GM13977 (cell line): ENCODE measurements at places on chromosomes 7 and 10.
A peak's percentile ranks its signal among the peaks of the same experiment; 100 is the strongest.

GRCh38 chr7:42024537-42024936, 212.5 kb downstream of the GLI3 start:
- DNase-seq, result no peak

- no peak for DNase-seq
Observed at GRCh38 chr10:28592953-28593352, 60.0 kb downstream of the WAC start.

- DNase-seq, result no peak
Observed at GRCh38 chr7:148719753-148720152, 21.1 kb downstream of the CUL1 start.

- DNase-seq, result no peak
Observed at GRCh38 chr7:91710881-91711280, 169.6 kb downstream of the MTERF1 start.

DNA sequence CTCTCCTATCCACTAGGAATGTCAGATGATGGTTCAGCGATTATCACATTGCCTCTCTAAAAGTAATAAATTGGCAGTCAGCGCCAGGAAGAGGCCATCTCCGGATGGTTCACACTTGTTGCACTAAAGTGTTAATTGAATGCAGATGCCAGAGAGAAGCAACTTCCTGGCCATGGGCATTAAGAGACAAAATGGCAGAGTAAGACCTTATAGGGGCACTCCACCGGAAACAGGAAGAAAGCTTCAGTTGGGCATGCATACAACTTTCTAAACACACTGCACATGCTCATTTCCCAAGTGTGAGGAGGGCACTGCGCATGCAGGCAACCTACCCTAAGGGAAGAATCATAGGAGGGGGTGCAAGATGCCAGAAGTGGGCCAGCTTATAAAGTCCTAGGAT, 71.7 kb upstream of the AUTS2 start:
- DNase-seq, result no peak

DNA sequence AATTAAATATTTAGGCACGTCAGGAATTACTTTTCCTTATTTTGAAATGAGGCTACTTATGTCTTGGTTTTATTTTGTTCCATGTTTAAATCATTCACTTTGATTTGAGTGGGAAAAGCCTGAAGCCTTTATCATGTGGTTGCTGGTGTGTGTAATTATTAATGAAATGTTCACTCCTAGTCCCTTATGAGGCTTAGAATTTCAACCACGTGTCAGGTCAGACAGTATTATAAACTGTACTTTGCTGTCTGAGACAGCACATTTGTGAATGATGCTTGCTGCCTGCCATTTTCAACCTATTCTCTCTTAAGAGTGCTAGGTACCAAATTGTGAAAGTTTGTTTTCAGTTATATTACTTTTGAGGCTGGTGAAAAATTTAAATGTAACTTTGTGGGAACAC, 58.9 kb downstream of the COL17A1 start:
- no peak for DNase-seq

- DNase-seq, result no peak
Observed at GRCh38 chr7:16098058-16098457, 323.3 kb downstream of the CRPPA start.

DNA sequence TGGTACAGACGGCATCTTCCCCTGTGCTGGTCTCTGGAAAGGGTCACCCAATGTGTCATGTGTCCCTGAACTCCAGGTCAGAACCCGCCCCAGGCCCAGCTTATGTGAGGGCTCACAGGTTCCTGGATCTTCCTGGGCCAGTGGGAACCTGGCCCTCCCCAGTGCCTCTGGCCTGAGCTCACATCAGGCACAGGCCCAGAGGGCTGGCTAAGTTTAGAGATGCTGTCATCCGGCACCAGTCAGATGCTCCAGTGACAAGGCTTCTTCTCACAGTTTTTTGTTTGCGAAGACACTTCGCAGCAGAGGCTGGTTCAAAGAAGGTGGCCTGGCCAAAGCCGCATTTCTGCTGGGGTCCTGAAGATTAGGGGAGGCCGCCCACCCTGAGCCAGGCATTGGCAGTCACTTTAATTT, 11.8 kb downstream of the CAMK2B start:
- DNase-seq, result no peak

GRCh38 chr7:149496642-149497391, 792 bp downstream of the ZNF746 start:
- peak; percentile 70 for DNase-seq

GRCh38 chr10:72460284-72460876, 105.7 kb upstream of the DNAJB12 start:
- DNase-seq, result no peak

GRCh38 chr10:68088740-68089139, 13.7 kb upstream of the HERC4 start:
- DNase-seq, result no peak

DNA sequence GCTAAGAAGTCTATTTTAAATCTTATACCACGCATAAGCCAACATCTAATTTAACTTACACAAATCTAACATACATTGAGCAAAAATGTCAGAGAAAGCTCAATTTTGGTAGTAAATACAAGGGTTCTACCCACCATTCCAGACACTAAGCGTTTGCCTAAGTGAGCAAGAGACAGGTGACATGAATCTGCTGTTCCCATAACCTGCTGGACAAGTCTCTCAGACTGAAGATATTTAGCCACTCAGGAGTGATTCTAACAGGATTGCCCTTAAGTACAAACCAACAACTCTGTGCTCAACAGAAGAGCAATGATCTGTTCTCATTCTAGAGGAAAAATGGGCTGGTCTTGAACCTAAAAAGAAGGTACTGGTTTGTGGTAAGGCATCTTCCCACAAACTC, 18.8 kb downstream of the EZH2 start:
- no peak for DNase-seq

DNA sequence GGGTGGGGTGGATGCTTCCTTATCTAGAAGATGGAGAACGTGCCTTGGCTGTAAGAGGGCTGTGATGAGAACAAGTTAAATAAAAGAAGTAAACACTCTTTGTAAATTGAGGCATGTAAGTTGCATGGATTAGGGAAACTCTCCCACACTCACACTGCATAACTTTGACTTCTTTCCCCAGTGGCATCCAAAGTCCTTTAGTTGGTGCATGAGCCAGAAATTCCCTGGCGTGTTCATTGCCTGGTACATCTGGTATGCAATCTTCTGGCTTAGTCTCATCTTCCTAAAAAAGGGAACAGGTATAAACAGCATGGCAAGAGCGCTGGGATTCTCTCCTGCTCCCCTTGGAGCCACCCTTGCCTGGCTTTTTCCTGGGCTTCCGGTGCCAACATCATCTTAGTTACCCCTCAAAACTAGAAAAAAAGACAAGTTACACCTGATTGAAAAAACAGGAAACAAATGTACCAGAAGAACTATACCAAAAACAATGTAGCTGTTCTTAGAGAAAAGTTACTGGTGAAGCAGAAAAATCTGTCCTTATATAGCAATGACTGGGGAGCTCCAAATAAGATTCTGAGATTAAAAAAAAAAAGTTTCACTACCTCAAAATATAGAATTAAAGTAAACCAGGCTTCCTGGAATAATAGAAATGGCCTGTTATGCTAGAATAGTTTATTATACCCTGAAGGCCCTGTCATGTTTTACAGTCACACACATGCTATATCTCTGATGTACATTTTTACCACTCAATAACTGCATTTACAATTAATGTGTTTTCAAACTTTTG, 9.9 kb downstream of the RP9 start:
- DNase-seq, result no peak

DNA sequence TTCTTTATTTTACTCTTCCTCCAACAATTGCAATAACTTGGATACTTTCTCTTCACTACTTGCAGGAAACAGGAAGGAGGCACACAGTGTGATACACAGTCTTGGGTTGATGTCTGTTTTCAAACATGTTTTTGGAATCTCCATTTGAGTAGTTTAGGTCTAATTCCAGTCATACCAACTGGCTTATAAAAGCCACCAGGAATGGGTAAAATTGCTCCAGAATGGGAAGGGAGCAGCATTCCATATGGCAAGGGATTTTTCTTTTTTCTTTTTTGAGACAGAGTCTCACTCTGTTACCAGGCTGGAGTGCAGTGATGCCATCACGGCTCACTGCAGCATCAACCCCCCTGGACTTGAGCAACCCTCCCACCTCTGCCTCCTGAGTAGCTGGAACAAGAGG, 545.1 kb upstream of the GALNT17 start:
- DNase-seq, result no peak

DNA sequence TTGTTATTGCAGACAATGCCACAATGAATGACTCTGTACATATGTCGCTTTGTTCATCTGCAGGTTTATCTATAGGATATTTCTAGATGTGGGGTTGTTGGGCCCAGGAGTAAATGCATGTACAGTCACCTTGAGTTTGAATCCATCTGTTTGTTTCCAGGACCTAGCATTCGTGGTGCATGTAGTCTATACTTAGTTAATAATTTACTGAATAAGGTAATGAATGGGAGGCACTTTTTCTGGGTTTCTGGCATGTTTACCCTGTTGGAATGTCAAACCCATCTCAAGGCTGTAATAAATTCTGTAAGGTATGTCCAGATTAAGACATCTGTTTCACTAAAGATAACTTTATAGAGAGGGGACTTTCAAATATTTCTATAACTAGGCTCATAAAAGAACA, 23.5 kb downstream of the HECTD2 start:
- DNase-seq, result no peak

DNA sequence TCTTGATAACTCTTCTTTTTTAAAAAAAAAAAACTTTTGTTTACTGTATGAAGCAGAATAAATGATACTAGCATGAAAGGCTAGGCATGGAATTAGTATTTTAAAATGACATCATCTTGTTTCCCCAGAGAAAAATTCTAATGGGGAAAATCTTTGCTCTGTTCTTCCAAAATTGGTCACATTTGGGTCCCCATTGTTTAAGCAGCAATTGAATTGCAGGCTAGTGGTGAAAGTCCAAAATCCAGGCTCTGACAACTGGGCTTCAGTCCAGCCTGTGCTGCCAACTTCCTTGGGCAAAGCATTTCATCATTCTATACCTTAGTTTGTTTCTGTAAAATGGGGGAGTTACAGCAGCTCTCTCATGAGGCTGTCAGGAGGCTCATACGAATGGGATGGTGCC, 726.4 kb downstream of the KCNMA1 start:
- no peak for DNase-seq

DNA sequence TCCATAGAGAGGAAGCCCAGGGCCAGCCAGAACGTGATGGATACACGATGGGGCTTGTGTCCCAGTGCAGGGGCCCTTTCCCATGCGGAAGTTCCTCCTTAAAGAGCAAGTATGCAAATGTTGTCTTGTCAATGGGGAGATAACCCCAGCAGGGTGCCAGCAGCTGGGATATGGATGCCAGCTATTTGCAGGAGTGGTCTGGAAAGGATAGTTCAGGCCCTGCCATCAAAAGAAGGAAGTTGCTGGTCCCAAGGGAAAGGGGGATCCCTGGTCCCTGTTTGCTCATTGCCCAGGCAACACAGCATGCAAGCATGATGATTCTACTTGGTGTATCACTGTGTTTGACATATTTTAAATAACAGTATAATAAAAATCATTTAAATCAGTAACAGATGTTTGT, 73.1 kb upstream of the HECW1 start:
- DNase-seq, result no peak

DNA sequence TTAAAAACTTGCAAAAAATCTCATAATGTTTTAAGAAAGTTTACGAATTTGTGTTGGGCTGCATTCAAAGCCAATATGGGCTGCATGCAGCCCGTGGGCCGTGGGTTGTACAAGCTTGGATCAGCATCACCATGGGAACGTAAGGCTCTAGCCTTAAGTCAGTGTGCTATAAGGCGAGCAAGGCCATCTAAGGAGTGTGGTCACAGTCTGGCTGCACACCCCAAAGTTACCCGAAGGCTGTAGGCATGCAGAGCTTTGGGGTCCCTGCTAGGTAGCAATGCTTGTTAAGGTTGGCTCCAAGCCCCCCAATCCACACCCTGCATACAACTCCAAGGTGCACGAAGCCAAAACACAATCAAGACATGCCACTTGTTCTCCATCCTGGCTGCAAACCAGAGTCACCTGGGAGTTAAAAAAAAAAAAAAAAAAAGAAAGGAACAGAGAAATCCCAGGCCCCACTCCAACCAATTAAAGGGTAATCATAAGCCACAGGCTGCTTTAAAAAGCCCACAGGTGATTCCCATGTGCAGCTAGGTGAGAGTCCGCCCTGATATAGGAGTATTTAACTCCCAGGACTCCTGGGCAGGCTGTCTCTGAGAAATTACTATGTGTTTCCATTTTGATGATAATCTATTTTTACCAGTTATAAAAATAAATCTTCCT, 8.5 kb upstream of the PNLIPRP2 start:
- DNase-seq, result no peak

DNA sequence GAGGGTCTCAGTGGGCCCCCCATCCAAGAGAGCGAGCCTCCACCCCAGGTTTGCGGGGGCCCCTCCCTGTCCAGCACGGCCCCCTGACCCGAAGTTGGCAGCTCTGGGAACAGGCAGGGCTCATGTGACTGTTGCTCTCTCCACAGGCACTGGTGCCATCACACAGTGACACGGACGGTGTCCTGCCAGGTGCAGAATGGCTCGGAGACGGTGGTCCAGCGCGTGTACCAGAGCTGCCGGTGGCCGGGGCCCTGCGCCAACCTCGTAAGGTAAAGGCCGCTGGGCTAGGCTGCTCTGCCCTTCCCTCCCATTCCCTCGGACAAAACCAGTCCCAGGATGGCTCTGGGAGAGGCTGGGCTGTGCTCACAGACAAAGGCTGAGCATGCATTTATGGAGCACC, 57.2 kb downstream of the COL26A1 start:
- DNase-seq, result no peak

- no peak for DNase-seq
Observed at GRCh38 chr10:126868371-126868770, 36.9 kb upstream of the DOCK1 start.

DNA sequence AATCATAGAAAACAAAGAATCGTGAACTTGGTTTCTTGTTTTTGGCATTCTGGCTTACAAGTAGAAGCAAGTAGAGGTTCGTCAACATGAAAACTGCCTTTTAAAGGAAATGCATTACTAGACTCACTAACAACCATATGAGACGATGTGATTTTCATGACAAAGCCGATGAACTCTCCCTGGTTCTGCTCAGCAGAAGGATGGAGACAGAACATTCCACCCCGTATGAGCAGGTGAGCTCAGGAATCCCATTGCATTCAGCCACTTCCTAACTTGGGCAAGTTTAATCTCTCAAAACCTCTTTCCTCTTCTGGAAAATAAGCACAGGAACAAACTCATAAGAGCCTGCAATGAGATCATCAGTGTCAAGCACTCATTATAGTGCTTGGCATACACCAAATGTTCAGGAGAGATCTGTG, 57.4 kb upstream of the SVIL start:
- no peak for DNase-seq
